ENCODE measurements at places on chromosomes 13 and 19.
A peak's percentile ranks its signal among the peaks of the same experiment; 100 is the strongest.

DNA sequence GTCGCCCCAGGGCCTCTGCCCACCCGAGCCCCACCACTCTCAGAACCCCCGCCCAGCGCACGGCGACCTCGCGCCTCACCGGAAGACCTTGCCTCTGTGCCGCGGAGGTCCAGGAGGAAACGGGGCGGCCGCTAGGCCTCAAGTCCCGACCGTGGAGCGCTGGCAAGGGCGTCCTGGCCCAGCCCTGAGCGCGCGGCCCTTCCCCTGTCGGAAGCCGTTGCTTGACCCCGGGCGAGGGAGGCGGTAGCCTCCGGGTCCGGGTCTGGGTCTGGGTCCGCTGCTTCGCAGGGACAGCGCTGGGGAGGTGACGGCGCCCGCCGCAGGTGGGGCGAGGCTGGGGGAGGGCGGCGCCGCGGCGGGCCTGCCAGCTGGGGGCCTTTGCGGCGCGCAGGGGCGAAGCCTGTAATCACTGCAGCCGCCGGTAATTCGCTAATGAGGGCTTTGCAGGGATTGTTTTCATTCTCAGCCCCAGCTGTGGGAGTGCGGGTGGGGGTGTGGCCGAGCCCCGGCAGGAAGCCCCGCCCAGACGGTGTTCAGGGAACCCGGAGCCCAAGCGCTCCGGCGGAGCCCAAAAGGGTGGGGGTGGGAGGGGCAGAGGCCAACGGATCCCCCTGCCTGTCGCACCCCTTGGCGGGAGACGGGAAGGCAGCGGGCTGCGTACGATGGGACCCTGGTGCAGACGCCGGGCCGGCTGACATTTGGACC lies 8.6 kb downstream of the C19orf25 start:
- no peaks in the 10 kb centered on the region for H3K27me3 ChIP-seq
- no peak for DNase-seq
- H3K27ac ChIP-seq = no peak overlapping the region
- peak overlapping the region; percentile 70 for H3K4me3 ChIP-seq
- H3K4me1 ChIP-seq = peaks cover 11% of the 10 kb centered on the region

DNA sequence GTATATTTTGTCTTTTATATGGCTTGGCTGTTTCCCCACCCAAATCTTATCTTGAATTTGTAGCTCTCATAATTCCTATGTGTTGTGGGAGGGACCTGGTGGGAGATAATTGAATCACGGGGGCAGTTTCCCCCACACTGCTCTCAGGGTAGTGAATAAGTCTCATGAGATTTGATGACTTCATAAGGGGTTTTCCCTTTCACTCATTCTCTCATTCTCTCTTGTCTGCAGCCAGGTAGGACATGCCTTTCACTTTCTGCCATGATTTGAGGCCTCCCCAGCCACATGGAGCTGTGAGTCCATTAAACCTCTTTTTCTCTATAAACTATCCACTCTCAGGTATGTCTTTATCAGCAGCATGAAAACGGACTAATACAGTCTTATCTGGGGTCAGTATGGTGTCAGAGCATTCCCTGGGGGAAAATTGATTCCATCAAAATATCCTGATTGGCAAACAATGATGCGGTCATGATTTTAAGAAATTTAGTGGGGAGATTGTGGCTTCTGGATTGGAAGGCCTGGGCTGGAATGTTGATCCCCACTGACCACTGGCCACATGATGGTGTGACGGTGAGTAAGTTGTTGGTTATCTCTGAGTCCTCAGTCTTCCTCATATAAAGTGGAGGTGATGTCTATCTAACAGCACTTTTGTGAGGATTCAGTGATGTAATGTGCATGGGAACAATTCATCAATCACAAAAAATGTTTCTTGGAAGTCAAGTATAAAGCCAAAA lies 27.5 kb upstream of the ANKRD10 start:
- H3K27me3 ChIP-seq = peaks cover 21% of the 10 kb centered on the region
- no peak overlapping the region for H3K27ac ChIP-seq
- no peaks in the 10 kb centered on the region for H3K4me1 ChIP-seq
- no peaks in the 10 kb centered on the region for H3K36me3 ChIP-seq
- no peak overlapping the region for H3K4me3 ChIP-seq

DNA sequence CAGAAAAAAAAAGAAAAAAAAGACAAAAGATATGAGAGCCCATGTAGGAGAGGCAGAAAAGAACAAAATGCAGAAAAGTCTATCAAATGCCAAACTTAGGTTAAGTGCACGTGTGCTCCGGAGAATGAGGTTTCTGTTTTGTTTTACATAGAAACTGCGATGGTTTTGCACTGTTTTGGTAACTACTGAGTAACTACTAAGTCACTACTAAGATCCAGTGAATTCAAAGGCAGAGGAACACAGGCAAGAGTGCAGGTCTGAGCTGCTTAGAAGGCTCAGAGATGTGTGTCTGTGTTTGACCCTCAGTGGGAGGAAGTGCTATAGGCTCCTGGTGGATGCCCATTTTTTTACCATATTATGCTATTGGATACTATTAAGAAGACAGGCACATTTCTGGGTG lies 299.3 kb downstream of the NDFIP2 start:
- H3K36me3 ChIP-seq = no peaks in the 10 kb centered on the region
- H3K27ac ChIP-seq = no peak overlapping the region
- H3K27me3 ChIP-seq = no peaks in the 10 kb centered on the region
- DNase-seq = no peak
- H3K4me1 ChIP-seq = no peaks in the 10 kb centered on the region

- H3K27me3 ChIP-seq = peaks cover 45% of the 10 kb centered on the region
- H3K27ac ChIP-seq = no peak overlapping the region
- peak; percentile 1 for DNase-seq
- H3K36me3 ChIP-seq = no peaks in the 10 kb centered on the region
- peaks cover 19% of the 10 kb centered on the region for H3K4me1 ChIP-seq
Measured at GRCh38 chr19:55067869-55068268, 4.9 kb upstream of the RDH13 start.

DNA sequence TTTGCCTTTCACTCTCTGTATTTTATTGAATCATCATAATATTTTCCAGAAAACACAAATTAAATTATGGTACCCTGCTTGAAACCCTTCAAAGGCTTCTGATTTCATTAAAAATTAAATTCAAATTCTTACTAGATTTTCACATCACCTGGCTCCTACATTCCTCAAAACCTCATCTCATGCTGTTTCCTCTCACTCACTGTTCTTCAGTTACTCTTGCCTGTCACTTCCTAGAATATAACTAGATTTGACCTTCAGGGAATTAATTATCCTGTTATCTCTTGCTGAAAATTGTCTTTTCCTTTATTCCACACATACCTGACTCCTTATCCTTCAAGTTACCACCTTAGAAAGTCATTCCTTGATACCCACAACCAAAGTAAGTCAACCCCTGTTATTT lies 2294.7 kb downstream of the PCDH9 start:
- H3K4me3 ChIP-seq = no peak overlapping the region
- no peak overlapping the region for H3K27ac ChIP-seq
- H3K27me3 ChIP-seq = no peaks in the 10 kb centered on the region
- DNase-seq = no peak

GRCh38 chr13:106796280-106797047 lies 228.5 kb upstream of the ARGLU1 start:
- H3K4me3 ChIP-seq = peak overlapping the region; percentile 46
- DNase-seq = no peak
- H3K36me3 ChIP-seq = no peaks in the 10 kb centered on the region

- no peak overlapping the region for H3K27ac ChIP-seq
- H3K27me3 ChIP-seq = no peaks in the 10 kb centered on the region
- no peaks in the 10 kb centered on the region for H3K36me3 ChIP-seq
Measured at GRCh38 chr19:18776288-18776594, 14.9 kb downstream of the COMP start.

DNA sequence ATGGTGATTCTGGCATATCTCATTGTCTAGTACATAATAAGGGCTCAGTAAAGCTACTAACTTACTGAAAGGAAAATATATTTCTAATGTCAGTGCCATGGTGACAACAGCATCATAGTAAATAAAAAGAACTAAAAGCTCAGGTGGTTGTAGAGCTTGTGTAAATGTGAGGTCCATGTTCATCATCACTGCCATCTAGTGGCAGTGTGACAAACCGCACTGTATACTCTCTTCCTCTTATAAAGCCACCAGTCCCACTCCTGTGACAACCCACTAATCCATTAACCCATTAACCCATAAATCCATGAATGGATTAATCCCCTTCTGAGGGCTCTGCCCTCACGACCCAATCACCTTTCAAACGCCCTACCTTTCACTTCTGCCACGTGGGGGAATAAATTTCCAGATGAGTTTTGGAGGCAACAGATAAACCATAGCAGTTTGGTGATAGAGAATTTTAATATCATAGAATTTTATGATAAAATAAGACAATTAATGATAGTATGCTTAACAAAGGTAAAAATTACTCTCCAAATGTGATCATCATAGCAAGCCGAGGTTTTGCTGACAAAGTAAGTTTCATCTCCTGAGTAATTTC lies 160.4 kb upstream of the SGCG start:
- no peak for DNase-seq
- H3K4me1 ChIP-seq = no peaks in the 10 kb centered on the region
- no peaks in the 10 kb centered on the region for H3K36me3 ChIP-seq

- no peak for DNase-seq
- peaks cover 15% of the 10 kb centered on the region for H3K4me1 ChIP-seq
- peaks cover 7% of the 10 kb centered on the region for H3K27me3 ChIP-seq
Measured at GRCh38 chr13:114230117-114230516, 4.6 kb upstream of the CDC16 start.

GRCh38 chr13:111398715-111399299 lies 78.4 kb downstream of the TEX29 start:
- H3K27ac ChIP-seq = no peak overlapping the region
- H3K4me3 ChIP-seq = no peak overlapping the region
- no peaks in the 10 kb centered on the region for H3K36me3 ChIP-seq

GRCh38 chr19:52716522-52716921 lies 18.3 kb downstream of the ZNF611 start:
- H3K27ac ChIP-seq = peak overlapping the region; percentile 92
- peak overlapping the region; percentile 67 for H3K4me3 ChIP-seq

DNA sequence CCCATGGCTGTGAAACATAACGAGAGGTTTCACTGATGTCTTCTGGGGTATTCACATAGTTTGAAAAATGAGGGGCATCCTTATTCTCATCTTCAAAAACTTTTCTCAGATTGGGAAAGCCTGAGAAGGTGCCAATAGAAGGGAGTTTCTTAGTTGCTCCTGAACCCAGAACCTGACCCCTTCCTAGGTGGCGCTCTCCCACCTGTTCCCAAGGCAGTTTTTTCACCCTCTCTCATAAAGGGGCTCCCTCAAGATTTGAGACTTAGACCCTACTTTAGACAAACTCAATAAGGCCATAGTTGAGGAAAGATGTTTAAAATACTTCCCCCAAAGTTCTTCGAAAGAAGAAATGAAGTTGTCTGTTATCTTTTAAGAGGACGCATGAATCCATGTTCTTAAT lies 142.2 kb downstream of the FGF9 start:
- H3K4me1 ChIP-seq = no peaks in the 10 kb centered on the region

DNA sequence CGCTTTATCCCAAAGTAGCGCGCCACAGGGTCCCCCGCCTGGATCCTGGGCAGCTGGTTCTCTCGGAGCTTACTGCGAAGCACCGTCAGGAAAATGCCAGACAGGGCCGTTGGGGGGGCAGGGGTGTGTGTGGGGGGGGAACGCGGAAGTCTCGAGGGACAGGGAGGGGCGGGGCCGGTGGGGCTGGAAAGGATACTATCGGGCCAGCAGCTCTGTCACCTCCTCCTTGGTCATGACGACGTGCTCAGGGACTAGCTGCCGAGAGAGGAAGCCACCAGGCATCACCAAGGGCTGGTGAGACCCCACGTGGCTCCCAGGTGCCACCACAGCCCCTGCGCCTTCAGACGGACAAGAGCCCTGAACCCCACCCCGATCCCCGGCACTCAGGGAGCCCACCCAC lies 5.3 kb downstream of the POLR2E start:
- no peaks in the 10 kb centered on the region for H3K36me3 ChIP-seq
- H3K27ac ChIP-seq = no peak overlapping the region
- H3K4me1 ChIP-seq = peaks cover 33% of the 10 kb centered on the region
- no peak for DNase-seq
- no peak overlapping the region for H3K4me3 ChIP-seq

DNA sequence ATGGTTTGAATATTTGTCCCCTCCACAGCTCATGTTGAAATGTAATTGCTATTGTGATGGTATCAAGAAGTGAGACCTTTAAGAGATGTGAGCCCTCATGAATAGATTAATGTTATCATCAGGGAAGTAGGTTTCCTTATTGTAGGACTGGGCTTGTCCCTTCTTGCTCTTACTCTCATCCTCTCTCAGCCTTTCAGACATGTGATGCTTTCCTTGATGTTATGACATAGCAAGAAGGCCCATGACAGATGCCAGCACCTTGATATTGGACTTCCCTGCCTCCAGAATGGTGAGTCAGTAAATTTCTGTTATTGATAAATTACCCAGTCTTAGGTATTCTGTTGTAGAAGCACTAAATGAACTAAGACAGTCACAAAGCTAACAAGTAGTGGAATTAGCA lies 5.7 kb upstream of the ZMYM2 start:
- no peak overlapping the region for H3K4me3 ChIP-seq
- H3K36me3 ChIP-seq = no peaks in the 10 kb centered on the region
- peaks cover 9% of the 10 kb centered on the region for H3K27me3 ChIP-seq
- DNase-seq = no peak
- H3K4me1 ChIP-seq = no peaks in the 10 kb centered on the region
- H3K27ac ChIP-seq = no peak overlapping the region

- no peak overlapping the region for H3K27ac ChIP-seq
- DNase-seq = no peak
Measured at GRCh38 chr13:100097821-100098220, 8.9 kb downstream of the PCCA start.

- DNase-seq = peak; percentile 56
- peaks cover 8% of the 10 kb centered on the region for H3K4me1 ChIP-seq
- H3K27me3 ChIP-seq = peaks cover 12% of the 10 kb centered on the region
- no peak overlapping the region for H3K4me3 ChIP-seq
Measured at GRCh38 chr13:112891477-112892401, 77.3 kb upstream of the MCF2L start.

DNA sequence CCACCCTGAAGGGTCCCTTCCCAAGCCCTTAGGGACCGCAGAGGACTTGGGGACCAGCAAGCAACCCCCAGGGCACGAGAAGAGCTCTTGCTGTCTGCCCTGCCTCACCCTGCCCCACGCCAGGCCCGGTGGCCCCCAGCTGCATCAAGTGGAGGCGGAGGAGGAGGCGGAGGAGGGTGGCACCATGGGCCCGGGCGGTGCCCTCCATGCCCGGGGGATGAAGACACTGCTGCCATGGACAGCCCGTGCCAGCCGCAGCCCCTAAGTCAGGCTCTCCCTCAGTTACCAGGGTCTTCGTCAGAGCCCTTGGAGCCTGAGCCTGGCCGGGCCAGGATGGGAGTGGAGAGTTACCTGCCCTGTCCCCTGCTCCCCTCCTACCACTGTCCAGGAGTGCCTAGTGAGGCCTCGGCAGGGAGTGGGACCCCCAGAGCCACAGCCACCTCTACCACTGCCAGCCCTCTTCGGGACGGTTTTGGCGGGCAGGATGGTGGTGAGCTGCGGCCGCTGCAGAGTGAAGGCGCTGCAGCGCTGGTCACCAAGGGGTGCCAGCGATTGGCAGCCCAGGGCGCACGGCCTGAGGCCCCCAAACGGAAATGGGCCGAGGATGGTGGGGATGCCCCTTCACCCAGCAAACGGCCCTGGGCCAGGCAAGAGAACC lies 1.5 kb downstream of the EGLN2 start:
- no peak for DNase-seq
- peaks cover 74% of the 10 kb centered on the region for H3K4me1 ChIP-seq
- peaks cover 16% of the 10 kb centered on the region for H3K36me3 ChIP-seq
- H3K4me3 ChIP-seq = peak overlapping the region; percentile 94
- H3K27me3 ChIP-seq = no peaks in the 10 kb centered on the region
- H3K27ac ChIP-seq = peak overlapping the region; percentile 97

GRCh38 chr19:5355076-5355475 lies 14.5 kb upstream of the PTPRS start:
- H3K27ac ChIP-seq = no peak overlapping the region
- no peak for DNase-seq
- no peak overlapping the region for H3K4me3 ChIP-seq
- H3K27me3 ChIP-seq = peaks cover 30% of the 10 kb centered on the region
